ENCODE measurements at places on chromosomes 5 and 9.
A peak's percentile ranks its signal among the peaks of the same experiment; 100 is the strongest.

- DNase-seq = peak; percentile 84
Measured at GRCh38 chr5:115583474-115583873, 18.8 kb downstream of the TICAM2 start.

DNA sequence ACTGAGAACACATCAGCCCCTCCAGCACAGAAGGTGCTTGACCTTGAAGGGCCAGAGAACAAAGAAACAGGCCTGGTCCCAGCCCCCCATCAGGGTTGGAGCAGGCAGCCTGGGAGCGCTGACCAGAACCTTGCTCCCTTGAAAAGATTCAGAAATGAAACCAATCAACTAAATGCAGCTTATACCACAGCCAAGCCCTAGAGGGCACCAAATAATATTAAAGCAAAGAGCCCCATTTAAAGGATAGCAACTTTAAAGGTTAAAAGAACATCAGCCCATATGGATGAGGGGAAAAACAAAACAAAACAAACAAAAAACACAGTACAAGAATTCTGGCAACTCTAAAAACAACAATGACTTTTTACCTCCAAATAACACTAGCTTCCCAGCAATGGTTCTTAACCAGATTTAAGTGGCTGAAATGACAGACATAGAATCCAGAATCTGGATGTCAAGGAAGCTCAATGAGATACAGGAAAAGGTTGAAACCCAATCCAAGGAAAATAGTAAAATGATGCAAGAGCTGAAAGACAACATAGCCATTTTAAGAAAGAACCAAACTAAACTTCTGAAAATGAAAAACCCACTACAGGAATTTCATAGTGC lies 471.9 kb downstream of the MTRR start:
- DNase-seq = peak; percentile 20

GRCh38 chr5:160171666-160172065 lies 52.4 kb upstream of the PWWP2A start:
- DNase-seq = peak; percentile 32

DNA sequence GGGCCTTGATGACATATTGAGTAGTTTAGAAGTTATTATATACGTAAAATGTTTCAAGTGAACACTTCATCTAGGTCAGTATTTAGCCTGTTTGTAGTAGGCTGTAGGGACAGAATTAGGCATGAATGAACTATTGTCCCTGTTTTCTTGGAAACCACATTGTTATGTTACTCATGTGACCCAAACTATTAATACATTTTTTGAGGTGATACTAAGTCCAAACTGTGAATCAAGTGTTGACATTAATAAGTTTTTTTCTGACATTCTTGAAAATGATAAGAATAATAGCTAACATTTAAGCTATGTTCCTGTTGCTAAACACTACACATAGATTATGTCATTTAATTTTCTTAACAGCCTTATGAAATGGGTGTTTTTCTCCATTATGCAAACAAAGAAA lies 1642.7 kb upstream of the WWC1 start:
- DNase-seq = peak; percentile 1

Measured in fibroblast of skin of right quadriceps (primary cell).